ENCODE measurements at places on chromosomes 6 and 20. TPM values are rescaled to one million over a fixed set of nuclear protein-coding genes. Genes with fewer than 3 reads are reported as not detected.

The UBD gene
- 0.28 TPM for polyA plus RNA-seq

The FAM135A gene
- polyA plus RNA-seq: 18.3 TPM

DNA sequence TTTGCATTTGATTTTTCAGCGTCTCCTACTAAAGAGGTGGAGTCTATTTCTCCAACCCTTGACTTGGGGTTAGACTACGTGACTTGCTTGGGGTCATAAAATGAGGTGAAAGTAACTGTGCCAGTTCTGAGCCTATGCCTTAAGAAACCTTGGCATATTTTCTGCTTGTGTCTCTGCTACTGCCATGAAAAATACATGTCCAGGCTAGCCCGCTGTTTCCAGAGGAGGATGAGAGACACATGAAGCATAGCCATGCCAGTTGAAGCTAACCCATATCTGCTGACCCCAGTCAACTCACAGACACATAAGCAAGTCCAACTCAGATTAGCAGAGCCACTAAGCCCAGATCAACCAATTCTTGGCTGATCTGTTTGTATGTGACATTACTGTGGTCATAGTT lies 38.7 kb downstream of the SCP2D1 start:
- no peak for DNase-seq

- no peak for DNase-seq
Measured at GRCh38 chr6:159056432-159056831, 11.6 kb upstream of the TAGAP start.

DNA sequence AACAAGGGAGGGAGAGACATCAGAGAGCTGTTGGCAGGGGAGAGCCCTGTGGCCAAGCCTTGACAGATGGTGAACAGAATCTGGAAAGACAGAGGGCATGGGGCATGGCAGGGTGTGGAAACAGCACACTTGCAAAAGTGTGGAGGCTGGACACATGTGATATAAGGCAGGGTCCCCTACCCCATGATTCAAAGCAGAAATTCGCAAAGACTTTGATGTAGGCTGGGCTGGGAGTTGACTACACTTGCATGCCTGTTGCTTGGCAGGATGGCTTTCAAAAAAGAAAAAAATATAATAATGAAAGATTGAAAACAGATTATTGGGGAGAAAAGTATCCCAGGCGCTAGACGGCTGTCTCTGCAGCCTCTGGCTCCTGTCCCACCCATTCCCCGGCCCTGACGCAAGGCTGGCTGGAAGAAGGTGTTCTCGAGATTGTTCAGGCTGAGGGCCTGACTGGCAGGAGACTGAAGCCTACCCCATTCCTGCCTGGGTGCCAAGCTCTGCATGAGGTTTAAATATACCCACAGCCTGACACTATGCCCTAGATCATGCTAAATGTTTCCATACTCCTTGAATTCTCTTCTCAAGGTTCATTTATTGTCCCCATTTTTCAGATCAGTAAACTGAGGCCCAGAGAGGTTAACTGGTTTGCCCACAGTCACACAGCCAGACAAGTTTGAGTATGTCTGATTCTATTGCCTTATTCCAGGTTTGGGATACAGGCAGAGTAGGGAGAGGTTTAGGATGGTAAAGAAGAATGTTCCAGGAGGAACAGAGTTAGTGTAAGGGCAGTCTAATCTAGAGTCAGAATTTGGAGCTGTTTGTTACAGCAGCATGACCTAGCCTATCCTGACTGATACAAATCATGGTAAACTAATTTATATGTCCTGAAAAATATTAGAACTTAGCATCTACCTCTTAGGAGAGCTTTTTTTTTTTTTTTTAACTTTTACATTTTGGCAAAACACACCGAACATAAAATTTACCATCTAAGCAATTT lies 23.4 kb upstream of the CCN5 start:
- DNase-seq: no peak

DNA sequence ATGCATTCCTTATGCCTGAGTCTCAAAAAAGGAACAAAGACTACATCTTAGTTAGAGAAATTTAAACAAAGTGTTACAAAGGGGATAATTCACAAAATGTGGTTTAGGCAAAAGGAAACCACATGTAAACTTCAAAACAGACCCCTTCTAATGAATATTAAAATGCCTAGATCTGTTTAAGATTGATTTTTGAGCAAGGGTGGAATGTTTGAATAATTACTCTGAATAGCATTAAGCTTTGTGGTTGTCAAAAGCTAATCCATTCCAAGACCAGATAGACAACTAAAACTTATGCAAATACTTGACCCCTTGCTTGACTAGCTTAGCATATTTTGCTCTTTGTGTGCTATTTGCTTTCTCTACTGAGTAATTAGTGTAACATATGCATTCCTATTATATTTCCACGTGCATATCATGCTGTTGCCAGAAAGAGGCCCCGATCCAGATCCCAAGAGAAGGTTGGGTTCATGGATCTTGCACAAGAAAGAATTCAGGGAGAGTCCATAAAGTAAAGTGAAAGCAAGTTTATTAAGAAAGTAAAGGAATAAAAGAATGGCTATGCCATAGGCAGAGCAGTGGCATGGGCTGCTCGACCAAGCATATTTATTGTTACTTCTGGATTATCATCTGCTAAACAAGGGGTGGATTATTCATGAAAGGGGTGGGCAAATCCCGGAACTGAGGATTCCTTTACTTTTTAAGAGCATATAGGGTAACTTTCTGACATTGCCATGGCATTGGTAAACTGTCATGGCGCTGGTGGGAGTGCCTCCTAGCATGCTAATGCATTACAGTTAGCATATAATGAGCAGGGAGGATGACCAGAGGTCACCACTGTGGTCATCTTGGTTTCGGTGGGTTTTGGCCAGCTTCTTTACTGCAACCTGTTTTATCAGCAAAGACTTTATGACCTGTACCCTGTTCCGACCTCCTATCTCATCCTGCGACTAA lies 1193.4 kb upstream of the EYS start:
- DNase-seq: no peak

- DNase-seq: no peak
Measured at GRCh38 chr6:166365221-166365620, 17.5 kb downstream of the MPC1 start.

GRCh38 chr20:63695424-63696305 lies 787 bp upstream of the TNFRSF6B start:
- DNase-seq: no peak

- DNase-seq: no peak
Measured at GRCh38 chr6:57313711-57314471, 3.5 kb upstream of the PRIM2 start.

DNA sequence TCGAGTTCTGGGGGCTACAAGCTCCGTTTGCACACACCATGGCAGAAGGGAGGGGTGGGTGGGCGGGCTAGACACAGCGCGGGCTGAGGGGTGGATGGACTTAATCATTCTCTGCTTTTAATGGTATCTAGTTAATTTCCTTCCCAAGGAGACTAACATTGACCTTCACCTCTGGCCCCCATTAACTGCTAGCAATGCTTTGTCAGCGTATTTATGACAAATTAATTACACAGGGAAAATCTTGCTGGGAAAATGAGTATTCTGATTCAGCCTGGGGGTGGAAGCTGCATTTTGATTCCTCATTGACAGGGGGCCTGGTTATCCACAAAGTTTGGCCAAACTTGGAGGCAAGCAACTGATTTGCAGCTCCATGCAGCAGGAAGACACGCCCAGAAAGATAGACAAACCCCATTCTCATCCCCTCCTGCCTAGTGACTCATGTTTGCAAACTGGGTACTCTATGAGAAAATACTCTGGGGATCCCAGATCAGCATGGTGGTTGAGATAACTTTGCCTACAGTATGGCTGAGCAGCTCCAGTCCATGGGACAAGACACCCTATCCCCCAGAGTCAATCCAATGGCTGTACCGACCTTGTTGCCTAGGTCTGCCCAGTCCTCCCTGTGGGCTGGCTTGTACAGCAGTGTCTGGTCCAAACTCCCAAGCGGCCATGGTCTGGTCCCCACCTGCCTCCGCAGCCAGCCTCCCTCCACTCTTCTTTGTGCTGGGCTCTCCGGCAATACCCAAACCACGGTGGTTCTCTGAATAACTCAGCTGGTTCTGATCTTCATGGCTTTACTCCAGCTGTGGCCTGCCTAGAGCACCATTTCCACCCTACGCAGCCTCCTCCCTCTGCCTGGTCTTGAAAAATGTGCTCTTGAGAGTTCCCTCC lies 19.7 kb downstream of the ZBP1 start:
- no peak for DNase-seq

- DNase-seq: no peak
Measured at GRCh38 chr6:26032340-26033084, 54.7 kb upstream of the HFE start.

The MOCS1 gene
- 9.2 TPM for polyA plus RNA-seq

DNA sequence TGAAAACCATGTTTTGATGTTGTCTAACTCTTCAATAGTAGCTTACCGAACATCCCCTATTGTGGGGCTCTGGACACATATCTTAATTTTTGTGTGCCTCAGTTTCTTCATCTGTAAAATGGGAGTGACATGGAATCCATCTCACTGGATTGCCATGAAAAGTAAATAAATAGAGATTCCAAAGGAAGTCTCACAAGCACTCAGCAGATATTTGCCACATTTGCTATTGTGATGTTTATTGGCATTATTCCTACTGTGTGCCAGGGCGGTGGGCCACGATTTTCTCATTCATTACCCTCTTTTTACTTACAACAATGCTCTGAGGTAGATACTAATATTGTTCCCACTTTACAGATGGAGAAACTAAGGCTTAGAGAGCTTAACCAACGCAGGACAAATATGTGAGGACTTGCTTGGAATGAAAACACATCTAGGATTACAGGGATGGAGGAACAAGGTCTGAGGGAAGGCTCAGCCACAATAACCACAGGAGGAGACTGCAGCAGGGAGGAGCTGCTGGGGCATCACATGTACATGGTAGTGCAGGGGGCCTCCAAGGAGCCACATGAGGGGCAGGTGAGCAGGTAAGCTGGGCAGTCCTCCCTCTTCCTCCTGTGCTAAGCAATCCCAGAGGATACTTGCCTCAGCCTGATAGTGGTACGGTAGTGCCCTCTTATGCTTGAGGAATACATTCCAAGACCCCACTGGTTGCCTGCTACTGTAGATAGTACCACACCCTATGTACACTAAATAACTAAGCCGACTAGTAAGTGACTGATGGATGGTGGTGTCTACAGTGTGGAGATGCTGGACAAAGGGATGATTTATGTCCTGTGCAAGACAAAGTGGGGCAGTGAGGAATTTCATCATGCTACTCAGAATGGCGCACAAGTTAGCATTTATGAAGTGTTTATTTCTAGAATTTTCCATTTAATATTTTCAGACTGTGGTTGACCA lies 176.9 kb downstream of the FOXA2 start:
- no peak for DNase-seq

DNA sequence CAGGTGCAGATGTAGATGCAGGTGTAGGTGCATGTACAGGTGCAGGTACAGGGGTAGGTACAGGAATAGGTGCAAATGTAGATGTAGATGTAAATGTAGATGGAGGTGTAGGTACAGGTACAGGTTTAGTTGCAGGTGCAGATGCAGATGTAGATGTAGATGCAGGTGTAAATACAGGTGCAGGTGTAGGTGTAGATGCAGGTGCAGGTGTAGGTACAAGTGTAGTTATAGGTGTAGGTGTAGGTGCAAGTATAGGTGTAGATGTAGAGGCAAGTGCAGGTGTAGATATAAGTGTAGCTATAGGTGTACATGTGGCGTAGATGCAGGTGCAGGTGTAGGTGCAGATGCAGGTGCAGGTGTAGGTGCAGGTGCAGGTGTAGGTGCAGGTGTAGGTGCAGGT lies 34.2 kb upstream of the CDH4 start:
- DNase-seq: no peak

DNA sequence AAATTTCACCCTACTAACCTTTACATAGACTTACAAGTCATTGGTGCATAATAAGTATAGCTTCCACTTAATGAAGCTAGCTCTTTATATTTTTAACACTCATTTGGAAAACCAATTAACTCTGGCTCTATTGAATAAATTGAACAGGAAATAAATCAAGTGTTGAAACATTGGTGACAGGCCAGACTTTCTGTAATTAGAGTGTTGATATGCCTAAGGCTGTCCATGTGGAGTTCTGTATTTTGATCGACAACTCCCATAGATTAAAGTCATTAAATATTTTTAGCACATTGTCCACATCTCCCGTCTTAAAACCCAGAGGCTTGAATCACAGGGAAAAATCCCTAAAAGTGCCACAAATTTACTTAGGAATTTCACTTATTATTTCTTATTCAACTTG lies 468.3 kb downstream of the KHDRBS2 start:
- DNase-seq: no peak

DNA sequence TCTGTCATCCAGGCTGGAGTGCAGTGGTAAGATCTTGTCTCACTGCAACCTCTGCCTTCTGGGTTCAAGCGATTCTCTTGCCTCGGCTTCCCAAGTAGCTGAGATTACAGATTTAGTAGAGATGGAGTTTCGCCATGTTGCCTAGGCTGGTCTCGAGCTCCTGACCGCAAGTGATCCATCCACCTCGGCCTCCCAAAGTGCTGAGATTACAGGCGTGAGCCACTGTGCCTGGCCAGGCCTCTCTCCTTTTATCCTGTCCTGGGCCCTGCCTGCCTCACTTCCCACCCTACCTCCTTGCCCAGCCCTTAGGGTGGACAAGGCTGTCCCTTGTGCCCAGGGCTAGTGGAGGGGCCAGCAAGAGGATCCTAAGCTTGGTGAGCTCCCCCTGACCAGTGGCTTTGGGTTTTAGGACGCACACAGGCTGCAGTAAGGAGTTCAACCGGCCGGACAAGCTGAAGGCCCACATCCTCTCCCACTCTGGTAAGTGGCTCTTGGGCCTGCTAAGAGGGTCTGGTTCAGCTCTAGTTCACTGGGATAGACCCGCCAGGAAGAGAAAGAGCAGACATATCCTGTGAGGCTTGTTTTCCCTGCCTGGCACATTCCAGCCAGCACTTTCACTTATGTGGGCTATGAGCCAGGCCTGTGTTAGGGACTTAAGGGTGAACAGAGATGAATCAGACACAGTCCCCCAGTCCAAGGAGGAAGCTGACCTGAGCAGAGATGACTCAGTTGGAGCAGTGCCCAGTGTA lies 21.9 kb upstream of the CHMP4B start:
- DNase-seq: no peak

The SIRPB1 gene
- polyA plus RNA-seq: 1.7 TPM

GRCh38 chr6:4179960-4180651 lies 44.7 kb upstream of the ECI2 start:
- no peak for DNase-seq

The IGF2R gene
- polyA plus RNA-seq: 124 TPM

- no peak for DNase-seq
Measured at GRCh38 chr6:156021746-156022396, 566.2 kb upstream of the NOX3 start.

All from forelimb muscle (tissue), 1 donor.